ENCODE measurements at places on chromosomes 7 and 10. TPM values are rescaled to one million over a fixed set of nuclear protein-coding genes. Genes with fewer than 3 reads are reported as not detected.

Gene GHRHR
- 1.4 TPM for total RNA-seq

DNA sequence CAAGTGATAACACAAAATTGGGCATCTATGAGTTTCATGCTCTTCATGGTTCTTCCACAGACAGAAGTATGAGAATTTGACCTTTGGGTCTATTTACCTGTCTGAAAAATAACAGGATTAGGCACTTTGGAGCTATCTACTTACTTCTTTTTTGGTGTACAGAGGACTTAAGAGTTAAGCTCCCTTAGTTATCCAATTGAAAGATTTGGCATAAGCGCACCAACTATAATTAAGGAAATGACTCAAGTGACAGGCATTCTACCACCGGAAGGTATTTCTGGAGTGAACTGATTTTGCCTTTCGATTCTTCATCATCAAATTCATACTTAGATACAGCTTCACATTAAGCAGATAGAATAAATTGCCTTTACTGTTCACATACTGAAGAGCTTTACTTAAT, 43.9 kb downstream of the IFIT5 start:
- no peak overlapping the region for H3K4me3 ChIP-seq
- no peaks in the 10 kb centered on the region for H3K36me3 ChIP-seq
- H3K27me3 ChIP-seq = no peaks in the 10 kb centered on the region
- DNase-seq = no peak

DNA sequence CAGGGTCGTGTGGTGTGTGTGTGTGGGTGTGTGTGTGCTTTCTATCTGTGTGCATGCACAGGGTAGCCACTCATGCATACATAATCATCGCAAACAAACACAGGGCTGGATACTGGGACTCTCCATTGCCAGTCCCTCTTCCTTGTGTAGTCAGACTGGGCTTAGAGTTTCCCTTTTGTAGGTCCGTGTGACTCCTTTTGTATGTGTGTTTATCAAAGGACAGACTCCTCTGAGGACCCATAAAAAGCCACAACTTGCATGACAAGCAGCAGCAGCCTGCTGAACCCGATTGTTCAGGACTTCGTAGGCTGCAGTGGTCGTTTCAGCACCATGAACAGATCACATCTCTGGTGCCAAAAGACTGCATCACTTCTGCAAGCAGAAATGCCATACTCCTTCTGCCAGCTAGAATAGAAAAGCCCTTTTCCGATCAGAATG, 895 bp downstream of the VSTM2A start:
- no peak for DNase-seq
- no peaks in the 10 kb centered on the region for H3K27me3 ChIP-seq
- no peaks in the 10 kb centered on the region for H3K4me1 ChIP-seq

DNA sequence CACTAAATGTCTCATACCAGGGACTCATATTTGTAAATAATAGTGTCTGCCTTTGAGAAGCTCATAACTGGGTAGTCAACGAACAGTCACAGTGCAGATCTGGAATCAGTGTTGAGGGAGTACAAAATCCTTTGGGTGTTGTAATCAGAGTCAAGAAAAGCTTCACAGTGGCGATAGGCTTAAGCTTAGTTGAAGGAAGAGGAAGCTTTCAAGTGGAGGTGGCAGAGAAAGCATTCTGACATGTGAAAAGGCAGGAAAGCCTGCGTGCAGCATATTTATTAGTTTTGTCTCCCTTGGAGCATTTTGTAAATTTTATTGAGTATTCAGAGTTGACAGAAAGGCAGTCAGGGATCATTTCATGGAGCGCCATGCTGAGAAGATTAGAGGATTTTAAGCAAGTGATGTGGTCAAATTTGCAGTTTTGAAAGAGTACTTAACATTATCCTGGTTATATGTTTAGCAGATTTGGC, 104.9 kb downstream of the ADK start:
- H3K27ac ChIP-seq = no peak overlapping the region
- no peak for DNase-seq
- H3K27me3 ChIP-seq = no peaks in the 10 kb centered on the region
- no peak overlapping the region for H3K4me3 ChIP-seq

- no peaks in the 10 kb centered on the region for H3K36me3 ChIP-seq
- no peaks in the 10 kb centered on the region for H3K4me1 ChIP-seq
- no peak overlapping the region for H3K4me3 ChIP-seq
- H3K27ac ChIP-seq = no peak overlapping the region
- no peak for DNase-seq
Measured at GRCh38 chr7:27224983-27225934, 17.3 kb upstream of the EVX1 start.

- no peaks in the 10 kb centered on the region for H3K36me3 ChIP-seq
- H3K4me1 ChIP-seq = no peaks in the 10 kb centered on the region
- no peak overlapping the region for H3K4me3 ChIP-seq
- no peak overlapping the region for H3K27ac ChIP-seq
- no peak for DNase-seq
Measured at GRCh38 chr7:46716926-46717325, 795.9 kb upstream of the IGFBP3 start.

- no peak for DNase-seq
- no peak overlapping the region for H3K27ac ChIP-seq
- no peaks in the 10 kb centered on the region for H3K4me1 ChIP-seq
- H3K36me3 ChIP-seq = no peaks in the 10 kb centered on the region
Measured at GRCh38 chr7:55110993-55111361, 92.2 kb downstream of the EGFR start.
